ENCODE measurements at places on chromosomes 2 and 18.

- no peak for DNase-seq
These were observed 72.4 kb downstream of the PRKCE start for GRCh38 chr2:45723857-45724256.

DNA sequence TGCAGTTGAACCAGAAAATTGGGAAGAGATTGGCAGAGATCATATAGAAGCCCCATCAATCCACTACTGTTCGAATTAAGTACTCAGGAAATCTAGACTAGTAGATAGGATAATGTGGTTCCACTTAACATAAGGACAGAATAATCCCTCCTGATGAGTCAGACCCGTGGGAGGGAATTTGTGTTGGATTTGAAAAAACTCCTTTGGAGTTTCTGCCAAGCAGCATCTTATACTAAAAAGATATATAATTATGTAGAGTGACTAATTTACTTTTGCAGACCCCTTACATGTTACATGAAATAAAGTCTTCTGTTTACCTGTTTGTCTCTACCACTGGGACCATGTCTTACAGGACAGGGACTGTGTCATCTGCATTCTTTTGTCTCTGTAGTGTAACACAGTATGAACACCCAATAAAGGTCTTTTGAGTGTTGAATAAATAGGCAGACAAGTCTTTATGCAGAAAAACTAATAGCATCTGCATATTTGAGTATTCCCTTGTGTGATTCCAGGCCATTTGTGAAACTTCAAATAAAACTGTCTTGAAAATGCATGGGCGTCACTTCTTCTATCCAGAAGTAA lies 122.6 kb upstream of the DNAJC10 start:
- DNase-seq: no peak

GRCh38 chr2:65885266-65885665 lies 452.9 kb upstream of the SPRED2 start:
- no peak for DNase-seq

- no peak for DNase-seq
These were observed 232.8 kb upstream of the HS6ST1 start for GRCh38 chr2:128551435-128551834.

DNA sequence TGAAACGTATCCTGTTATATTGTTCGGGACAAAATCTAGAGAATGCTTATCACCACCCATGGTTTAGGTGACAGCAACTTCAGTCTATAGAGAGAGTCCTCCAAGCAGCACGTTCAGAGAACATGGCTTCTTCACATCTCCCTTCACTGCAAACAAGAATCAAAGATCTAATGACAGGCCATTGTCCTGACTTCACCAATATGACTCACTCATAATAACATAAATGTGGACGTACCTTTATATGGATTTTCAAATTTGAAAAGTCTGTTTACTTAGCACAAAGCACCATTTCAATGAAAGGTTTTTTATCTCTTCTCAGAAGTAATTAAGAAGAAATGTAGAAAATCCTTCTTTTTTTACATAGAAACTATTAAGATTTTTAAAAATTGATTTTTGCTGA lies 46.7 kb downstream of the KLF7 start:
- no peak for DNase-seq

DNA sequence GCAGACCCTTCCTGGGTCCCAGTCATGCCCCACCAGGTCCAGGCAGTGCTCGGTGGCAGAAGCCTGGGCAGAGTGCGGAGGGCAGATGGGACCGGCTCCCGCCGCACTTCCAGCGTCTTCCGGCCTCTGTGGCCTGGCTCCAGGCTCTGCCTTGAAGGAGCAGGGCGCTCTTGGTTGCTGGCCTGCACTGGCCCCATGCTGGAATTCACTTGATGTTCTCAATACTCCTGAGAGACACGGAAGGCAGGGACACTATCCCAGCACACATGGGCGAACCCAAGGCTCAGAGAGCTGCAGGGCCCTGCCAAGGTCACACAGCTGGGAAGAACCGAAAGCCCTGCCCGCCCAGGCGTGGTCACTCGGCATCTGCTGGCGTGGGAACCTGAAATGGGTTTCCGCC lies 87.6 kb upstream of the ODC1 start:
- DNase-seq: no peak
